ENCODE measurements at places on chromosomes 2 and 18. TPM values are rescaled to one million over a fixed set of nuclear protein-coding genes. Genes with fewer than 3 reads are reported as not detected.

- H3K4me3 ChIP-seq = no peak overlapping the region
- H3K27me3 ChIP-seq = peaks cover 6% of the 10 kb centered on the region
- no peaks in the 10 kb centered on the region for H3K36me3 ChIP-seq
- no peaks in the 10 kb centered on the region for H3K4me1 ChIP-seq
Measured at GRCh38 chr18:58015065-58015780, 28.8 kb upstream of the NEDD4L start.

DNA sequence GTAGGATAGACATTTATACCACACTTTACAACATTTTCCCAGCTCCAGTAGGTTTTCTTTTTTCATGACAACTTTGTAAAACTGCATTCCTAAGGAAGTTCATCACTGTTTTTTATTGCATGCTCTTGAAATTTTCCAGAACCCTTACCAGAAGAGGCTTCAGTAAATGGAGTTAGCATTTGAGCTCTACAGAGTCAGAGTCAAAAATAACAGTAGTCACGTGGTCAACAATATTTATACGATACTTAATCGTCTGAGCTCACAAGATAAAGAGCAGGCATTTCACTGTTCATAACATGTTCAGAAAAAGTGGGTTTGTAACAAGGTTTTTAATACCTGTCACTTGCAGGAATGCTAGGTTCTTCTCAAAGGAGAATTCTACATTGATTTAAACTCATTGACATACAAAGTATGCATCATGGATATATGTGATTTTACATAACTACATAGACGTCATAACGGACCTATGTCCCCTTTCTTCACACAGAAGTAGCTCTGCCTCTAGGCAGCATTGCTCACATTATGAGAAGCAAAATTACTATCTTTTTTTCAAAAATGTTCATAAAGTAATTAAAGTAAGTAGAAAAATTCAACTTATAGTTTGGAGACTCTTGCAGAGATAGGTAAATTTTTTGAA, 187.0 kb upstream of the COL3A1 start:
- no peak for DNase-seq
- no peaks in the 10 kb centered on the region for H3K36me3 ChIP-seq
- H3K4me3 ChIP-seq = no peak overlapping the region
- H3K27ac ChIP-seq = no peak overlapping the region

- no peak for DNase-seq
- H3K4me3 ChIP-seq = no peak overlapping the region
- H3K27me3 ChIP-seq = no peaks in the 10 kb centered on the region
- no peaks in the 10 kb centered on the region for H3K36me3 ChIP-seq
- no peaks in the 10 kb centered on the region for H3K4me1 ChIP-seq
Measured at GRCh38 chr18:64618390-64618789, 469.5 kb upstream of the LINC00305 start.

Gene MAB21L4
- not detected for total RNA-seq

- peak overlapping the region; percentile 43 for H3K4me3 ChIP-seq
- peaks cover 26% of the 10 kb centered on the region for H3K4me1 ChIP-seq
- no peak for DNase-seq
- H3K27me3 ChIP-seq = no peaks in the 10 kb centered on the region
- H3K27ac ChIP-seq = peak overlapping the region; percentile 29
Measured at GRCh38 chr2:236969767-236970655, 115.7 kb upstream of the COPS8 start.

DNA sequence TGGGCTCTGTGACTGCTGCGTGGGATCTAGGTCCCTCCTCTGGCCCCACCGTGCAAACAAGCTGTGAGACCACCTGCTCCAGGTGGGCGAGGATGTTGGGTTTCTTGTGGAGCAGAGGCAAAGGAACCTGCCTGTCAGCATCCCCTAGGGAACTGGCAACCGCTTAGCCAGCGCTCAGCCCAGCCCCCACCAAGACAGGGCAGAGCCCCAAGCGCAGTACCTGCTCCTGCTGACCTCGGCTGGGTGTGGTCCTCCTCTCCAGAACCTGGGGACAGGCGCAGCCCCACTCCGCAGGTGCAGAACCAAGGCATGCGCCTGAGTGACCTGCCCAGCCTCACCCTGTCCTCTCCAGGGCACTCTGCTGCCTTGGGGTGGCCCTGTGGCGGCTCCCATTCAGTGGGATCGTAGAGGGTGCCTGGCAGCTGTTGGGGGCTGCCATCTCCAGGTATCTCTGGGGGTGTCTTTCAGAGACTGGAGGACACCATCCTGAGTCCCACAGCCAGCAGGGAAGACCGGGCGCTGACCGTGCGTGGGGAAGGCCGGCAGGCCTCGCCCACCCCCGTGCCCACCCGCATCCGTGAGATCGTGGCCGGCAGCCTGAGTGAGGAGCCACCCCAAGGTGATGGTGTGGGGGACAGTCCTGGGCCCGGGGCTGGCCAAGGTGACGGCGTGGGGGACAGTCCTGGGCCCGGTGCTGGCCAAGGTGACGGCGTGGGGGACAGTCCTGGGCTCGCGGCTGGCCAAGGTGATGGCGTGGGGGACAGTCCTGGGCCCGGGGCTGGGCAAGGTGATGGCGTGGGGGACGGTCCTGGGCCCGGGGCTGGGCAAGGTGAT, 12.3 kb downstream of the CROCC2 start:
- H3K27me3 ChIP-seq = peaks cover 15% of the 10 kb centered on the region
- H3K4me3 ChIP-seq = no peak overlapping the region
- H3K27ac ChIP-seq = no peak overlapping the region
- H3K4me1 ChIP-seq = no peaks in the 10 kb centered on the region
- peak; percentile 1 for DNase-seq

Gene MZT2B
- total RNA-seq = 366 TPM
